ENCODE measurements at places on chromosomes 6 and 20.

DNA sequence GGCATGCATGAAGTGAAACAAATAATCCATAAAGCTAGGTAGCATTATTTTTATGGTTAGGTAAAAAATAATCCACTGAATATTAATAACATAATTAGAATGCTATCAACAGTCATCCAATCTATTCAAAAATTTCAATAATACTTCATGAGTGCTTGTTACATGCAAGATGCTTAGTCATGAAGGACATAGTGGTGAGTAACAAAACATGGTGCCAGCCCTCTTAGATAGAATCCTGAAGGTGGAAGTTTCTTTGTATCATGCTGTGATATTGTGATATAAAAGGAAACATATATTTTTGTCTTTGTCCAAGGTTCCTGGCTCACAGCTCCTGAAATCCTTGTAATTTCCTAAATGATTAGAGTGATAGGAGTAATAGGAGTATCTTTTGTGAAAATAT is 14.9 kb downstream of the RCAN2 start:
- DNase-seq: no peak

DNA sequence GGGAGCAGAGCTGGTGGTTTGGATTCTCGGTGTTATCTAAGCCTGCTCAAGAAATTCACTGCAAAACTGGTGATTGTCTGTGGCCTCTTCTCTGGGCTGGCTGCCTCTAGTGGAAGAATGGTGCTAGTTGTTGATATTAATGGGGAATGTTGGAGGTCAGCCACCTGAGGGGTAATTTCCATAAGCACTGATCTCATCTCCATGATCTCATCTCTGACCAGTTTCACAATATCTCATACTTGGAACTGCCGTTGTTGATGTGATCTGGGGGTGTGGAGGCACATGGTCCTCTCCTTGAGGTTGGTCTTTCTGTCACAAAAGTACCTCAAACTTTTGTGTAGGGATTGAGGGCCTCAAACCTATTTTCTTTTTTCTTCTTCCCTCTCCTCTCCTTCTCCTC is 102.6 kb downstream of the CD109 start:
- peak; percentile 95 for DNase-seq

DNA sequence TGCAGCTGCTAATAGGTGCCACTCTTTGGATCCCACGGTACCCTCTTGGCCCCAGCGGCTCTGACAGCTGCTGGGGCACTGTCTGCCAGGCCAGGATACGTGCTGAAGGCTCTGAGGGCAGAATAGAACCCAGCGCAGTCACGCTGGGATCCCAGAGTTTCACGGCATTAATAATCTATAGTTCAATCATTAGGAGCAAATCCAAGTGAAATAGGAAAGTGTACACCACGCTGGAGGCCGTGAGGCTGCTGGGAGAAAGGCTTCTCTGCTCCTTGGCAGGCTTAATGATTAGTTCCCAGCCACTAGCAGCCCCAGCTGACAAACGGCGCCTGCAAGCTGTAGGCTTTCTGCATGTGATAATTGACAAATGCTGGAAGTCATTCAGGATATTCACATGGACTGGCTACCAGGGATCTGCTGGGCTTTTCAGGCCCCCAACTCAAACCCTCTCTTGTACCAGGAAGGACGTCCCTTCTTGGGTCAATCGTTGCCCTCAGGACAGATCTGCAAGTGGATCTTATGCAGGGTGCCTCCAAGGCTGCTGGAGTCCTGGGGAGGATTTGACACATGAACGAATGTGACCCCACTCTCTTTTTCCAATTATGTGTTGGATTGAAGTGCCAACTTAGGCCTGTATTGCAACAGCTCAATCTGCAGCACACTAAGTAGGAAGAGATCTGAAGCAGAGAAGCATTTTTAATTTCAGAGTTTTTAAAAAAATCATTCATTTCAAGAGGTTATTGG is 50.1 kb upstream of the INSM1 start:
- no peak for DNase-seq

- no peak for DNase-seq
These were observed 89.0 kb upstream of the EPB41L1 start for GRCh38 chr20:36065427-36065998.

GRCh38 chr6:29892696-29893095 is 49.6 kb upstream of the HLA-A start:
- DNase-seq: no peak

DNA sequence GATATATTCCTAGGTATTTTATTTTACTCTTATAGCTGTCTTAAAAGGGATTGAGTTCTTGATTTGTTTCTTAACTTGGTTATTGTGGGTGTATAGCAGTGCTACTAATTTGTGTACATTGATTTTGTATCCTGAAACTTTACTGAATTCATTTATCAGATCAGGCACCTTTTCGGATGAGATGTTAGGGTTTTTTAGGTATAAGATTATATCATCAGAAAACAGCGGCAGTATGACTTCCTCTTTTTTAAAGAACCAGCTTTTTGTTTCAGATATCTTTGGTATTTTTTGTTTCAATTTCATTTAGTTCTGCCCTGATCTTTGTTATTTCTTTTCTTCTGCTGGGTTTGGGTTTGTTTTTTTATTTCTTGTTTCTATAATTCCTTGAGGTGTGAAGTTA is 382.4 kb upstream of the ADGRB3 start:
- DNase-seq: no peak

- DNase-seq: no peak
These were observed 61.4 kb downstream of the NPEPL1 start for GRCh38 chr20:58753922-58754551.

GRCh38 chr6:14038467-14039437 is 78.8 kb upstream of the CD83 start:
- DNase-seq: peak; percentile 85

- DNase-seq: no peak
These were observed 84.1 kb downstream of the ZFAND3 start for GRCh38 chr6:37903351-37904340.

DNA sequence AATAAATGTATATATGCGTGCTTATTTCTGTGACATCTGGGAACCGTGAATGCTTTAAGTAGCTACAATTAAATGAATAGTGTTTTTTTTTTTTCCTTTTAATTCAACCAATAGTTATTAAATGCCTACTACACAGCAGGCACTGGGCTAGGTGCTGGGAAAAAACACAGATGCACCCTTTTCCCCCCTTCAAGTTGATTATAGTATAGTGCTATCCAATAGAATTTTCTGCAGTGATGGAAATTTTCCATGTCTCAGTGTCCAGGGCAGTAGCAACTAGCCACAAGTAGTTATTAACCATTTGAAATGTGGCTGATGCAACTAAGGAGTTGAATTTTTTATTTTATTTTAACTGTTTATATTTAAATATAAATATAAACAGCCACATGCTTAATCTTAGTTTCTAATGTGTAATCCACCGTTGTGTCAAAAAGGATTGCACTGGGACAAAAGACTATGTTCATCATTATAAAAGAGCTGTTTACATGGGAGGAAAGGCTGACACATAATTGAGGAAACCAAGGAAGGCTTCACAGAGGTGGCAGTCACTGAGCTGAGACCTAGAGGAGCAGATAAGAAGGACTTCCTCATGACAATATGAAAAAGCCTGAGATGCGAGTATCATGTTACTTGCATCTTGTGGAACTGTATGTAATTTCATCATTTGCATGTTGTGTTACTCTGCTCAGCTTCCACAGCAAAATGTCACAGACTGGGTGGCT is 261.2 kb upstream of the PLCB4 start:
- DNase-seq: no peak

- DNase-seq: peak; percentile 37
These were observed 927 bp downstream of the IL20RA start for GRCh38 chr6:137043710-137044365.

- no peak for DNase-seq
These were observed 42.0 kb downstream of the ERMARD start for GRCh38 chr6:169793408-169793807.

GRCh38 chr20:32528905-32529670 is 56.0 kb downstream of the NOL4L start:
- DNase-seq: no peak

- no peak for DNase-seq
These were observed 4.1 kb downstream of the SPTLC3 start for GRCh38 chr20:13012886-13013285.

- DNase-seq: peak; percentile 51
These were observed 831.8 kb downstream of the EPHA7 start for GRCh38 chr6:92587525-92587924.

- DNase-seq: no peak
These were observed 46.2 kb upstream of the EEF1A1 start for GRCh38 chr6:73566954-73567591.

GRCh38 chr6:1906609-1907008 is 296.9 kb downstream of the FOXC1 start:
- no peak for DNase-seq

DNA sequence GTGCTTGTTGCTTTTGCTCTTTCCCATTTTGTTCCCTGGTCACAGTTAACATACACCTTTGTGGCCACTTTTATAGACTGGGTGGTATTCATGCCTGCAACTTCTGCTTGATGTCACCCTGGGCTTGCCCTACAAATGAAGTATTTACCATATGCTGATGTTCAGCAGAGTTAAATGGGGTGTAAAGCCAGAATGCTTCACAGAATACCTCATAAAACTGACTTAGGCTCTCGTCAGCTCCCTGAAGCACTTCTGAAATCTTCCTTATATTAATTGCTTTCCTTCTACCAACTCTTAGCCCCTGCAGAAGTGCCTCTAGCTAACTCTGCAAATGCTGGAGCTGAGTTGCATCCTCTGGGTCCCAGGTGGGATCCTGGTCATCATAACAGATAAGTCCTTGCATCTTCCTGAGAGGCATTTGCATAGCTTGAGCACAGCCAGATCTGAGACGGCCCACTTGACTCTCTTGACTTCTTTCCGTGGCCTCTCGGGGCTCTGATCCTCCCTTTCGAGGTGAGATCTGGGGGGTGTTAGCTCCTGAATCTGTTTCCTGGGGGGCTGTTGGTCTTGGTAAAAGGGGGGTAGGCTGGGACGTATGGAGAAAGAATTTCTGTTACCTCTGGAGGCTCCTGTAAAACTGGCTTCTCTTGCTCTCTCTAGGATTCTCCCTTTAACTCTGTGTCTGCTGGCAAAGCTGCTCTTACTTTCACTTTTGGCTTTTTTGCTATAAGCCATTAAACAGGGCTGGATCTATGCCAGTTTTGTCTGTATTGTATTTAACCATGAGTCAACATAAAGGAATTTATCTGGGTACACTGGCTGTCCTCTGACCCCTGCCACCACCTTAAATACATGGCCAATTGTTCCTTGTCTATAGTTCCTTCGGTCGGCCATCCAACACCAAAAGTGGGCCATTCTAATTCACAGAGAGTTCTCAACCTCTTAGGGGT is 223.0 kb upstream of the SYNCRIP start:
- DNase-seq: peak; percentile 65

DNA sequence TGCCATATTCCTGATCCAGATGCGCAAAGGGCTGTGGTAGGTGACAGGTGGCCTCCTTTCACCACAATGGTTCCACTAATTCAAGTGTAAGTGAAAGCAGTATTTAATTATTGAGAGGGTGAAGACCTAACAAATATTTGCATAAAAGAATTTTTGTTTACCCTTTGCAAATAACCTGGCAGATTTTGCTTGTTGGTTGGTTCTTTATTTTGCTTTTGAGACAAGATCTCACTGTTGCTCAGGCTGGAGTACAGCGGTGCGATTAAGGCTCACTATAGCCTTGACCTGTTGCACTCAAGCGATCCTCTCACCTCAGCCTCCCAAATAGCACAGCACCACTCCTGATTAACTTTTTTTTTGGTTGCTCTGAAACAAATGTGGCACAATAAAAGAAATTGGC is 49.2 kb downstream of the PCNA start:
- no peak for DNase-seq

- peak; percentile 6 for DNase-seq
These were observed 34.8 kb upstream of the UST start for GRCh38 chr6:148711833-148712654.

- no peak for DNase-seq
These were observed 10.6 kb downstream of the PDYN start for GRCh38 chr20:1983301-1983700.

DNA sequence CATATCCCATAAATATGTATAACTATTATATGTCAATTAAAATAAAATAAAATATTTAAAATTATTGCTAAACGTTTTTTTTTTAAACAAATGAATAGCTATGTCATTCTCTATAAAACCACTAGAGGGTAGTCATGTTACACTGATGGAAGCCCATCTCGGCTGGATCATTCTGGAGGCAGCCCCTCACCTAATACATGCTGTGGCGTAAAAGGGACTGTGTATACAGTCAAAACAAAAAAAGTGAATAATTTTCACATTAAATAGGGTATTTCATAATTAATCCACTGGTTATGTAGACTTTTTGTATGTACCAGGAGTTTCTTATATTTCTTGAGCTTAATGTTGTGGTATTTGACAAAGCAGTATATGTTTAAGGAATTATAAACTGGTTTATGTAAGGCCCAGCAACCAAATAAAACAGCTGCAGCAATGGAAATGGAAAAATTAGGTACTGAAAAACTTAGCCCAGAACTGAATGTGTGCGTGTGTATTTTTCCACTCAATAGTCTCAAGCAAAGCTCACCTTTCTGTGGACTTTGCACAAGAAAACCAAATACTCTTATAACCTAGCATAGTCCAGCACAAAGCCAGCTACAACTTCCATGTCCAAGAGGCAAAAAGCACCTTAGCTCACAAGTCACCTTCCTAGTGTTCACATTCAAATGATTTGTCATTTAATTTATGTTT is 81.7 kb downstream of the COL9A1 start:
- peak; percentile 3 for DNase-seq

GRCh38 chr6:126156973-126157372 is 170.6 kb downstream of the TRMT11 start:
- no peak for DNase-seq

- DNase-seq: no peak
These were observed 43.2 kb upstream of the NT5E start for GRCh38 chr6:85406641-85407075.

DNA sequence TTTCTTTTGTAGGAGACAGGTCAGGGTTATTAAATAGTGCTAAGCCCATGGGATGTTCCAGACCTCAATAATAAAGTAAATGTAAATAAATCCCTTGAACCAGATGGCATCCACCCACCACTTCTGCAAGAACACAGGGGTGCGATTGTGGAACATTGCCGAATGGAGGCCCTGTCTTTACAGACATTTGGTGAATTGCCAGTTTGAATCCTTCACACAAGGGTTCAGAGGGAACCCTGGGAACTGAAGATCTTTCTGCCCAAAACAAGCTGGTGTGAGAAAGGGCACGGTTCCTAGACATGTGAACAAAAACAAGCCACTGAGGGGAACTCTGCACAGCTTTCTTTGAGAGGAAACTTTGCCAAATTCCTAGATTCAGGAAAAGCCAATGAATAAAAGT is 30.2 kb upstream of the RNF8 start:
- DNase-seq: no peak

- peak; percentile 57 for DNase-seq
These were observed 905 bp downstream of the RARS2 start for GRCh38 chr6:87588756-87589407.

- peak; percentile 6 for DNase-seq
These were observed 983 bp downstream of the RBBP9 start for GRCh38 chr20:18496042-18496441.
